ENCODE measurements at places on chromosomes 16 and 17. TPM values are rescaled to one million over a fixed set of nuclear protein-coding genes. Genes with fewer than 3 reads are reported as not detected.

The PRR11 gene
- polyA plus RNA-seq = 16.3 TPM

The TNS4 gene
- polyA plus RNA-seq = 271 TPM

The GCGR gene
- not detected for polyA plus RNA-seq

The KRT25 gene
- polyA plus RNA-seq = not detected

The AKTIP gene
- polyA plus RNA-seq = 10.4 TPM

The SPDYE4 gene
- not detected for polyA plus RNA-seq

The TAC4 gene
- polyA plus RNA-seq = not detected

The NPB gene
- 0.19 TPM for polyA plus RNA-seq

The MYH13 gene
- polyA plus RNA-seq = not detected

The LHX1 gene
- 0.02 TPM for polyA plus RNA-seq

The LPO gene
- polyA plus RNA-seq = not detected

The ABCC12 gene
- polyA plus RNA-seq = not detected

The WFIKKN2 gene
- not detected for polyA plus RNA-seq

The SRL gene
- polyA plus RNA-seq = not detected

The DBNDD1 gene
- 2.4 TPM for polyA plus RNA-seq

The DUS1L gene
- 118 TPM for polyA plus RNA-seq

All from foreskin keratinocyte (primary cell).